ENCODE measurements at places on chromosomes 11 and 22. TPM values are rescaled to one million over a fixed set of nuclear protein-coding genes. Genes with fewer than 3 reads are reported as not detected.

DNA sequence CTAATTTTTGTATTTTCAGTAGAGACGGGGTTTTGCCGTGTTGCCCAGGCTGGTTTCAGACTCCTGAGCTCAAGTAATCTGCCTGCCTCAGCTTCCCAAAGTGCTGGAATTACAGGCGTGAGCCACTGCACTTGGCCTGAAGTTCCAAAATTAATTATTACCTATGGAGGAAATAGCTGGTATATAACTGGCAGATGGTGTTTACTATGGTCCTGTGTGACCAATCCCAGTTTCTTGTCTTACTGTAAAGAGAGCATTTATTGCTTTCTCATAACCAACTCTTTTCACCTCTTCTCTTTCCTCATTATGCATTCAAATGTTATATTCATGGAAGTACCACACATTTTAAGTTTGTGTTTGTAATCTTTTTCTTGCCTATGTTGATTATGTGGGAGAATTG is 24.2 kb upstream of the ACAT1 start:
- no peaks in the 10 kb centered on the region for H3K27me3 ChIP-seq
- peaks cover 44% of the 10 kb centered on the region for H3K36me3 ChIP-seq
- no peak overlapping the region for H3K27ac ChIP-seq
- DNase-seq = no peak
- no peak overlapping the region for H3K4me3 ChIP-seq
- H3K4me1 ChIP-seq = no peaks in the 10 kb centered on the region

DNA sequence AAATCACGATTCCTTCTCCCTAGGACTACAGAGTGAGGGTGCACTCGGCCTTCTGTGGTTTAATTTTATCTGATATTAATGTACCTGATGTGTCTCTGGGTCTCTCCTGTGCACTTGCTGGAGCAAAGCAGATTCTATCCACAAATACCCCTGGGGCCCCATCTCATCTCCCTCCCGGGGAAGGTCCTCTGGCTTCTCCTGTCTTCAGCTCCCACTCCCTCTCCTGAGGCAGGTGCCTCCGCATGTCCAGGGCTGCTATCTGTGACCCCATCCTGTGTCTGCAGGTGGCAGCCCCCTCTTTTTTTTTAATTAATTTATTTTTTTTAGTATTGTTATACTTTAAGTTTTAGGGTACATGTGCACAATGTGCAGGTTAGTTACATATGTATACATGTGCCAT is 558.7 kb downstream of the BRD1 start:
- DNase-seq = no peak
- H3K27ac ChIP-seq = no peak overlapping the region
- 0 out of 2 replicates have a peak, but pooled peaks cover 4% of the 10 kb centered on the region for H3K36me3 ChIP-seq
- H3K27me3 ChIP-seq = peaks cover 5% of the 10 kb centered on the region

TAF10 gene
- 198 TPM for total RNA-seq

GRCh38 chr11:99241066-99241465 is 220.3 kb downstream of the CNTN5 start:
- DNase-seq = no peak
- H3K4me3 ChIP-seq = no peak overlapping the region
- H3K4me1 ChIP-seq = no peaks in the 10 kb centered on the region
- H3K27ac ChIP-seq = no peak overlapping the region
- H3K36me3 ChIP-seq = no peaks in the 10 kb centered on the region

IL10RA gene
- total RNA-seq = not detected

RFPL2 gene
- total RNA-seq = not detected
